COR-L47 (cell line): ENCODE measurements at places on chromosomes 5 and 9.

DNA sequence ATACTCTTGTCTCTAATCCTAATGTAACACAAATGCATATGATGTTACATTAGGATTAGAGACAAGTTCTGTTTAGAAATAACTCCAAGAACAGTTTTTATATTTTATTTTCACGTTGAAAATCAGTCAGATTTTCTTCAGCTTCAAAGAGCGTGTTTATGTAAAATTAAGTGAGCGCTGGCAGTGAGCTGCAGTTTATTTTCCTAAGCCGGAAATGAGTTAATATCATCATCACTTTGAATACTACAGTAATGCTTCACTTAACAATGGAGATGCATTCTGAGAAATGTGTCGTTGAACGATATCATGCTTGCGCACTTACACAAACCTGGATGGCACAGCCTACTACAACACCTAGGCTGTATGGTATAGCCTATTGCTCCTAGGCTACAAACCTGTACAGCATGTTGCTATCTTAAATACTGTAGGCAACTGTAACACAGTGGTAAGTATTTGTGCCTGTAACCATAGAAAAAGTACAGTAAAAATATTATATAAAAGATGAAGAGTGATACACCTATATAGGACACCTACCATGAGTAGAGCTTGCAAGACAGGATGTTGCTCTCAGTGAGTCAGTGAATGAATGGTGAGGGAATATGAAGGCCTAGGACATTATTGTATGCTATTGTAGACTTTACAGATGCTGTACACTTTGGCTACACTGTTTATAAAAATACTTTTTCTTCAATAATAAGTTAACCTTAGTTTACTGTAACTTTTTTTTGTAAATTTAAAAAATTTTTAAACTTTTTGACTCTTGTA, 65.9 kb upstream of the C5orf46 start:
- DNase-seq: no peak

- no peak for DNase-seq
These were observed 288.8 kb downstream of the ARL15 start for GRCh38 chr5:54021431-54022164.

DNA sequence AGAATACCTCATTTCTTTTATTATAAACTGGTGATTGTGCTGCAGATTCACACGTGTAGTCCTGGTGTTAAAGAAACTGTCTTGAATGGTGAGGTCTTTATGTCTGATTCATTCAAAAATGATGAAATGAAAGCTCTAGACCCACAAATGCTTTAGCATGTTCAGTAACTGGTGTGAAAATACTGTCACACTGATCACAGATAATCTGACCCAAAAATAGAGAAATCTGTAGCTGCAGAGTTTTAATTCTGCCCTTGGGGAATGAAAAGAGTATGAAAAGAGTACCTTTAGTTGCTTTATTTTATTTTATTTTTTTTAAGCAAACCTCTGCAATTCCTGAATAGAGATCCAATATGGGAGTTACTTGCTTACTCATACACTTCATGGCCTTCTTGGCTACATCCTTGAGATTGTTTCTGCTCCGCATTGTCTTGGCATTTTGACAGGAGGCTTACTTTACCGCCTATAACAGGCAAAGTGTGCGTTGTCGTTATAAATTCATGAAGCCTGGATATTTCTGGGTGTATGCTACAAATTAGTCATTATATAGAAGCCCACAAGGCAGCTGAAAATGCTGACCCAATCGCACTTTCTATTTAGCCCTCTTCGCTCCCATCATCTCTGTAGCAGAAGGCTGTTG, 2.7 kb downstream of the RGMB start:
- no peak for DNase-seq

DNA sequence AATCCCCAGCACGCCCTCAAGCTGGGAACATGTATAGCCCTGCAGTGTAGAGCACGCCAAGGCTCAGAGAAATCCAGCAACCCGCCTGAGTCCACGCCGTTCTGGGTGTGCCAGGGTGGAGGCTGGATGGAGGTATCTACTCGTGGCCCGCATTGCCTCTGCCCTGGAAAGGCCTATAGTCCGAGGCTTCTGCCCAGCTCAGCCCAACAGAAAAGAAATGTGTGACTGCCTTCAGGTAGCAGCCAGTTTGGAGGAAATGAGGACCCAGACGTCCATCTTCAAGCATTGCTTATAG, 18.2 kb downstream of the S1PR3 start:
- no peak for DNase-seq

- no peak for DNase-seq
These were observed 617.6 kb downstream of the IRX1 start for GRCh38 chr5:4212981-4213819.

DNA sequence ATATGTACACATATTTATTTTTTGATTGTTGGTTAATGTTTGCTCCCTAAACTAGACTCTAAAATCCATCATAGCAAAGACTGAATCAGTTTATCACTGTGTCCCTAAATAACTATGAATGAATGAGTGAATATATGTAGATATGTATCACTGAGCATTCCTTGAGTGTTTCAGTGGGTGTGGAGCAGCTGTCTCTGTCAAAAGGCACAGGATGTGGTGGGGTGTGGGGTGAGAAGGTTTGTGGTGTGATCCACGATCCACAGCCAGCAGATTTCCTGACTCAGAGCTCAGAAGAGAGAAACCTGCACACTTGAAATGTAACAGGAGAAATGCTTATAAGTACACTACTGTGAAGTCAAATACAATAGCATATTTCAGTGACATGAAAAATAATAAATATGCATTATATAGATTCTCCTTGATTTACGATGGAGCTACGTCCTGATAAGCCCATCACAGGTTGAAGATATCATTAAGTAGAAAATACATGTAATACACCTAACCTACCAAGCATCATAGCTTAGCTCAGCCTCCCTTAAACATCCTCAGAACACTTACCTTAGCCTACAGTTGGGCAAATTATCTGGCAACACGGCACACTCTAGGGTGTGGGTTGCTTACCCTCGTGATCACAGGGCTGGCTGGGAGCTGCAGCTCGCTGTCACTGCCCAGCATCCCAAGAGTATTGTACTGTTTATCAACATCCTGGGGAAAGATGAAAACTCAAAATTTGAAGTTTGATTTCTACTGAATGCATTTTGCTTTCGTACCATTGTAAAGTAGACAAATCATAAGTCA, 287.0 kb downstream of the GAS1 start:
- DNase-seq: no peak

DNA sequence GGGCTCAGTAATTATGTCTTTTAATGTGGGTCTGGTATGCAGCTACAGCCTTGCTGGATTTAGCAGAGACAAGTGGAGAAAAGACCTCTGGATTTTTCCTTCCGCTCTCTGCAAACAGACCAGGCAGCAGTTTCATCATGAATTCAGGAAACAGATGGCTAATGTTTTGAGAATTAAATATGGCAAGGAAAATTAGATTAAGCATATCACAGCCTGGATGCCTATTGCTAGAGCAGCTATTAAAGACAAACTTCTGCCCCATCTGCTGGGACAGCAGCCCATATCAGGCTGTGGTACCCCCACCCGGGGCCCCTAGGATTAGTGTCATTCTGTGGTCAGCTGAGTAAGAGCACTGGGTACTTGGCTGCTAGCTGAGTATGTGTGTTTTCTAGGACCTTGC, 6.2 kb downstream of the SKP2 start:
- no peak for DNase-seq

- DNase-seq: no peak
These were observed 243.0 kb downstream of the ZSWIM6 start for GRCh38 chr5:61575103-61575502.

GRCh38 chr5:17087035-17087434, 130.4 kb upstream of the BASP1 start:
- no peak for DNase-seq

- DNase-seq: no peak
These were observed 222.5 kb downstream of the NXNL2 start for GRCh38 chr9:88757406-88758010.

DNA sequence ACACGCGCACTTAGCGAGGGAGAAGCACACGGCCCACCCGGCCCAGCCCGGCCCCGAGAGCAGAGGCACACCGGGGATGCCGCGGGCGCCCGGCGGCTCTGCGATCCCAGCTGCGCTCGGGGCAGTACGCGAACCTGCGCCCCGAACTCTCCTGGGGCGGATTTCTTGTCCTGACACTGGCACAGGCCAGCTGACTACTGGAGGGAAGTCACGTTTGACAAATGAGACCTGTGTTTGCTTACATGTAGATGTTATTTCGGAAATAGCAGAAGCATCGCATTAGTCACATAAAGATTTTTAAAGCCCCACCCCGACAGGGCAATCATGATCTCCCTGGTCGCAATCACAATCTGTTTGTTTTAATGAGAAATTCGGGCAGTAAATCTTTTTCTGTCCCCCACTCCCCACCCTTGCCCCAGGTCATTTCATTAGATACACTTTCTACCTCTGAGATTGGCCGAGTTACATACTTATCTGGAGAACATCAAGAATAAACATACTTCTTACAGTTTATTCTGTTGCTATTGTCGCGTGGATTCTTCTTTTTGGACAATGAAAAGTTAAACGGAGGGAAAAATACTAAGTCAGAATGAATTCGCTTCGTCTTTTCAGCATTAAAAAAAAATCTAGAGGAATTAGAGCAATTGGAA, 518.9 kb downstream of the CTNND2 start:
- no peak for DNase-seq
